Stimulated activated CD4-positive, alpha-beta T cell treated with anti-CD3 and anti-CD28 coated beads, TNF-alpha, amount 100 ng/mL, for 4 hours (primary cell): ENCODE measurements at places on chromosomes 11 and 22.
A peak's percentile ranks its signal among the peaks of the same experiment; 100 is the strongest.

GRCh38 chr11:118397448-118397847 lies 4.0 kb upstream of the ATP5MG start:
- DNase-seq = no peak

GRCh38 chr22:46428602-46429324 lies 93.2 kb downstream of the TRMU start:
- no peak for DNase-seq

- DNase-seq = no peak
Measured at GRCh38 chr22:42969348-42969975, 45.5 kb downstream of the PACSIN2 start.

GRCh38 chr22:35660291-35661127 lies 12.3 kb downstream of the APOL6 start:
- DNase-seq = peak; percentile 52

DNA sequence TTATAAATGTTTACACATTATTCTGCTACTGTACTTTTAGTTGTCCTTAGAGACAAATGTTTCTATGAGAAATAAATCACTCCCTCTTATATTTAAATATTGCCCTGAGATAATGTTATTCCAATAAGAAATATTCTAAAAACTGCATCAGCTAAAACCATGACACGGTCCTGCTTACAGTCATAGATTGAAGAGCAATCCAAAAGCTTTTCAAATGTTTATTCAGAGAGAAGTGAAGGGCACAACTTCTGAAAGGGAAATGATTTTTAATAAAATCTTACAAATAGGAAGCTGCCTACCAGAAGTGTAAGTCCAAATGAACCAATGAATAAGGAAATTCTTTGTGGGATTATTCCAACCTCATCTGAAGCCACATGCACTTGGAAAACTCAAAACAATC lies 49.2 kb downstream of the STK33 start:
- DNase-seq = no peak

DNA sequence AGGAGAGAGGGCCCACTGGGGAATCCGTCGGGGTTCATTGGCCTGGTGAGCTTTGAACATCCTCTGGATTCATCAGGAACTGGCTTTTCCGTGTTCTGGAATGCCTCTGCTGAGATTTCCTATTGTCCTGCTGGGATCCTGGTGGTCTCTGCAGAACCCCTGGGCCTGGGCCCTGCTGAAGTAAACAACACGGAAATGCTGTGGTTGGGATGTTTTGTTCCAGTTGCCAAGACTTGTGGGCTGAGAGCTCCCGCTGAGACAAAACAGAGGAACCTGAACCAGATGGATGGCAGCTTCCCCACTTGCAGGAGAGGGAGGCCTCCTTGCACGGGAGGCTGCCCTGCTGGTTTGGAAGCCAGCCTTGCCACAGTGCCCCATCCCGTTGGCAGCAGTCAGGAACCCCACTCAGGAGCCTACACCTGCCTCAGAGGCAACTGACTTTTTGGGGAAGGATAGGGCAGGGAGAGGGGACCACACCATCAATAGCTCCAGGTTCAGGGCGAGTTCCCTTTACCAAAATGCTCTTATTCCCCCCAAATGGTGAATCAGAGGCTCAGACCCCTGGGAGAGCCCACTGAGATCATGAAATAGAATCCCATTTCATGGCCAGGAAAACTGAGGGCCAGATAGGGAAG lies 60.7 kb downstream of the LRRC32 start:
- no peak for DNase-seq

GRCh38 chr11:2298795-2299761 lies 2.6 kb downstream of the C11orf21 start:
- DNase-seq = no peak

DNA sequence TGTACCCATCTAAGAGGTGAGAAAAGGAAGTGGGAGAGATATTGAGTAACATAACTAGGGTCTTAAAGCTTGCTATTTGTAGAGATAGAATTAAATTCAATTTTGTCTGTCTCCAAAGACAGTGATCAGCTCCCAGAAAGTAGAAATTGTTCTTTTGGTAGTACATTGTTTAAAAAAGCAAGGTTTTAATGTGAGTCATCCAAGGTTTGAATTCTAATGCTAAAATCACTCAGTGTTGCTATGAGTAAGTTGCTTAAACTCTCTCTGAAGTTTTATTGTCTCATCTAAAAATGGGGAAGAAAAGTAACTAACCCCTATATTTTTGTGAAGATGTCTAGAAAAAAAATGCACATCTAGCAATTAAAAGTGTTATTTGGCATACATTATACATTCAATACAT lies 1004.5 kb upstream of the CCDC90B start:
- DNase-seq = no peak
